Mucosa of descending colon (tissue), 3 donors: ENCODE measurements at places on chromosomes 7 and 10. TPM values are rescaled to one million over a fixed set of nuclear protein-coding genes. Genes with fewer than 3 reads are reported as not detected.

GPR85 gene
- 0.57 TPM for total RNA-seq

NKX2-3 gene
- total RNA-seq, result 4.9 TPM

PNLIPRP3 gene
- not detected for total RNA-seq

CLDN12 gene
- total RNA-seq, result 55.4 TPM

CDC14C gene
- total RNA-seq, result not detected

ACTA2 gene
- total RNA-seq, result 920 TPM

MEOX2 gene
- total RNA-seq, result 0.52 TPM

NKX6-2 gene
- total RNA-seq, result not detected

SPDYE1 gene
- total RNA-seq, result not detected

CALHM2 gene
- 16.8 TPM for total RNA-seq

AASS gene
- 4.1 TPM for total RNA-seq

FGFR2 gene
- 138 TPM for total RNA-seq

PCDH15 gene
- not detected for total RNA-seq

HMX3 gene
- total RNA-seq, result 0.92 TPM

FGFBP3 gene
- total RNA-seq, result 2.1 TPM

TRIM73 gene
- 3.2 TPM for total RNA-seq

TNS3 gene
- 69.9 TPM for total RNA-seq

PPP1R9A gene
- total RNA-seq, result 48.9 TPM

A1CF gene
- total RNA-seq, result 25.3 TPM

RBP4 gene
- total RNA-seq, result 7.0 TPM

GTPBP10 gene
- total RNA-seq, result 27.8 TPM

TFEC gene
- total RNA-seq, result 2.3 TPM

NEUROG3 gene
- 0.78 TPM for total RNA-seq

PIP gene
- total RNA-seq, result not detected

AKR1C8 gene
- not detected for total RNA-seq

GCK gene
- total RNA-seq, result 0.17 TPM

TMEM26 gene
- 1.2 TPM for total RNA-seq

GBX1 gene
- not detected for total RNA-seq

FAM25G gene
- total RNA-seq, result not detected

EIF5AL1 gene
- 0.87 TPM for total RNA-seq

ELMO1 gene
- 9.7 TPM for total RNA-seq

NFE2L3 gene
- 7.3 TPM for total RNA-seq

PNLIP gene
- total RNA-seq, result not detected

BAG3 gene
- total RNA-seq, result 26.3 TPM

NEUROD6 gene
- not detected for total RNA-seq

GRM8 gene
- 4.4 TPM for total RNA-seq

MSMB gene
- not detected for total RNA-seq

TCAF2 gene
- 4.1 TPM for total RNA-seq

PDGFA gene
- 57.5 TPM for total RNA-seq

FZD8 gene
- 31.3 TPM for total RNA-seq

ATP6V0A4 gene
- total RNA-seq, result not detected

FAM131B gene
- total RNA-seq, result 0.43 TPM

GPR158 gene
- 0.24 TPM for total RNA-seq

EPHB6 gene
- total RNA-seq, result 1.2 TPM

C7orf57 gene
- total RNA-seq, result not detected

CYP3A7 gene
- 0.82 TPM for total RNA-seq

ATRNL1 gene
- 61.7 TPM for total RNA-seq

TMEM178B gene
- 2.0 TPM for total RNA-seq

ANKRD61 gene
- total RNA-seq, result not detected

SPDYE8 gene
- not detected for total RNA-seq

UTF1 gene
- total RNA-seq, result not detected

ZNF467 gene
- total RNA-seq, result 19.5 TPM

CABCOCO1 gene
- total RNA-seq, result not detected

BLNK gene
- 30.4 TPM for total RNA-seq

RAPGEF5 gene
- total RNA-seq, result 59.5 TPM
